ENCODE measurements at places on chromosomes 4 and X.

GRCh38 chr4:3530663-3531254, 1.5 kb downstream of the LRPAP1 start:
- no peak for DNase-seq
- peaks cover 32% of the 10 kb centered on the region for H3K4me1 ChIP-seq
- H3K27ac ChIP-seq, result no peak overlapping the region
- peaks cover 29% of the 10 kb centered on the region for H3K27me3 ChIP-seq

GRCh38 chr4:77578145-77578544, 27.5 kb upstream of the CXCL13 start:
- peaks cover 3% of the 10 kb centered on the region for H3K4me1 ChIP-seq
- no peak overlapping the region for H3K4me3 ChIP-seq
- no peaks in the 10 kb centered on the region for H3K36me3 ChIP-seq
- DNase-seq, result no peak
- peaks cover 4% of the 10 kb centered on the region for H3K27me3 ChIP-seq

GRCh38 chr4:118120120-118120760, 86.0 kb downstream of the NDST3 start:
- no peaks in the 10 kb centered on the region for H3K4me1 ChIP-seq
- H3K27ac ChIP-seq, result no peak overlapping the region
- DNase-seq, result no peak
- H3K4me3 ChIP-seq, result no peak overlapping the region
- no peaks in the 10 kb centered on the region for H3K36me3 ChIP-seq

GRCh38 chr4:168397611-168398169, 79.1 kb upstream of the DDX60 start:
- no peak for DNase-seq
- no peaks in the 10 kb centered on the region for H3K4me1 ChIP-seq
- H3K4me3 ChIP-seq, result no peak overlapping the region

DNA sequence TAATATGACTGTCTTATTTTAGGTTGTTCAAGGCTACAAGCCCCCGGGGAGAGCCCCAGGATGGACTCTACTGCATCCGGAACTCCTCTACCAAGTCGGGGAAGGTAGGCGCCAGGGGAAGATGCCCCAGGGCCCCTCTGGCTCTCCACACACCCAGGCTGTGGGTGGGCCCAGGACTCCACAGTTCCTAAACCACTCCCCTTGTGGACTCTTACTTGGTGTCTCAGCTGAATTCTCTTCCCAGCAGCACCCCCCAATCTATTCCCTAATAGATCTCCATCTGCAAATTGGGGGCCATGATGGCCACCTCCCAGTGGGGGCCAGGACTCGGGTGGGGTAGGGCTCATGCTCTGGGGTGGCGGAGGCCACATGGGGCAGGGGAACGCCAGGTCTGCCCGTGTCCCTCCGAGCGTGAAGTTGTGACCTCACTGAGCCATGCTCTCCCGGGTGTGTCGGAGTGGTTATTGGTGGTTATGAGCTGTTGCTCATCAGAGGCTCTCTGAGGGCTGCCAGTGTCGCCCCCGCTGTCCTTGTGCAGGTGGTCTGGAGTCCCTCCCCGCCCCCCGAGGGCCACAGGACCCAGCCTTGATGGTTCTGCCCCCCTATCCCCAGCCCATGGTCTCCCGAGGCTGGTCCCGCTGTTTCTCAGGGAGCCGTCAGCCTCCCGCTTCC, 11.2 kb upstream of the ADD1 start:
- H3K27ac ChIP-seq, result no peak overlapping the region
- H3K36me3 ChIP-seq, result peaks cover 38% of the 10 kb centered on the region
- DNase-seq, result no peak
- no peak overlapping the region for H3K4me3 ChIP-seq

- no peaks in the 10 kb centered on the region for H3K27me3 ChIP-seq
- H3K4me3 ChIP-seq, result no peak overlapping the region
- no peak overlapping the region for H3K27ac ChIP-seq
- no peak for DNase-seq
- no peaks in the 10 kb centered on the region for H3K4me1 ChIP-seq
Measured at GRCh38 chr4:141713185-141713584, 76.8 kb downstream of the IL15 start.

DNA sequence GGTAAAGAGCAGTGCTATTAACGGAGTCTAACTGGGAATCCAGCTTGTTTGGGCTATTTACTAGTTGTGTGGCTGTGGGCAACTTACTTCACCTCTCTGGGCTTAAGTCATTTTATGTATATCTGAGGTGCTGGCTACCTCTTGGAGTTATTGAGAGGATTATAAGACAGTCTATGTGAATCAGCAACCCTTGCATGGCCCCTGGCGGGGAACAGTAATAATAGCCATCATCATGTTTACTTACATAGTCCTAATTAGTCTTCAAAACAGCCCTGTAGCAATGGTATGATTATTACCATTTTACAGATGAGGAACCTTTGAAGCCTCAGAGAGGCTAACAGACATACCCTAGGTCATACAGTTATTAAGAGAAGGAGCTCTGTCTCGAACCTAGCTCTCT, 1.5 kb downstream of the HPRT1 start:
- peak overlapping the region; percentile 89 for H3K4me3 ChIP-seq
- no peak overlapping the region for H3K27ac ChIP-seq
- H3K27me3 ChIP-seq, result no peaks in the 10 kb centered on the region
- peaks cover 1% of the 10 kb centered on the region for H3K36me3 ChIP-seq
- DNase-seq, result no peak

- no peak overlapping the region for H3K4me3 ChIP-seq
- H3K36me3 ChIP-seq, result peaks cover 2% of the 10 kb centered on the region
- H3K27me3 ChIP-seq, result no peaks in the 10 kb centered on the region
- DNase-seq, result no peak
- H3K4me1 ChIP-seq, result peaks cover 7% of the 10 kb centered on the region
Measured at GRCh38 chrX:18964901-18965300, 19.0 kb downstream of the PHKA2 start.

DNA sequence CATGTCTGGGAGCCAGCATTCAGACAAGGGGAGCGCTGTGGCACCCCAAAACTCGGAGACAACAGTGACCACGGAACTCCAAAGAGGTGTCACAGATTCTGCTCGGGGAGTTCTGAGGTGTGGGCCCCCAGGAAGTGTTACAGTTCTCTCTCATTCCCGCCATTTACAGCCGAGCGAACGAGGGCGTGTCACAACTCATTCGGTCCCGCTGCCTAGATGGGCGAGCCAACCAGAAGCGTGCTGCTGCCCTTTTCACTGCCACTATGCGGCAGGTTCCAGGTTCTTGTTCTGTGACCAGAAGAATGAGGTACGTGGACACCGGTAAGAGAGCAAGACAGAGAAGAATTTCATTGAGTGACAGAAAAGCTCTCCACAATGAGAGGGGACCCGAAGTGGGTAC, 1370.6 kb upstream of the AGA start:
- H3K4me3 ChIP-seq, result no peak overlapping the region
- no peaks in the 10 kb centered on the region for H3K4me1 ChIP-seq
- H3K36me3 ChIP-seq, result no peaks in the 10 kb centered on the region

GRCh38 chr4:74475091-74475800, 30.3 kb downstream of the AREG start:
- peaks cover 10% of the 10 kb centered on the region for H3K27me3 ChIP-seq
- H3K4me3 ChIP-seq, result no peak overlapping the region
- DNase-seq, result no peak

- no peaks in the 10 kb centered on the region for H3K27me3 ChIP-seq
- H3K36me3 ChIP-seq, result peaks cover 7% of the 10 kb centered on the region
- H3K4me3 ChIP-seq, result no peak overlapping the region
- no peaks in the 10 kb centered on the region for H3K4me1 ChIP-seq
- H3K27ac ChIP-seq, result no peak overlapping the region
Measured at GRCh38 chr4:148103597-148104355, 338.4 kb downstream of the NR3C2 start.

All from activated naive CD4-positive, alpha-beta T cell treated with anti-CD3 and anti-CD28 coated beads, Interleukin-2, amount 10 ng/mL, durations not matched to agents 7 days and 5 days (primary cell).